Activated effector memory CD4-positive, alpha-beta T cell treated with Interleukin-2 at 50 U/mL for 16 hours (primary cell): ENCODE measurements at places on chromosomes 2 and 18.

DNA sequence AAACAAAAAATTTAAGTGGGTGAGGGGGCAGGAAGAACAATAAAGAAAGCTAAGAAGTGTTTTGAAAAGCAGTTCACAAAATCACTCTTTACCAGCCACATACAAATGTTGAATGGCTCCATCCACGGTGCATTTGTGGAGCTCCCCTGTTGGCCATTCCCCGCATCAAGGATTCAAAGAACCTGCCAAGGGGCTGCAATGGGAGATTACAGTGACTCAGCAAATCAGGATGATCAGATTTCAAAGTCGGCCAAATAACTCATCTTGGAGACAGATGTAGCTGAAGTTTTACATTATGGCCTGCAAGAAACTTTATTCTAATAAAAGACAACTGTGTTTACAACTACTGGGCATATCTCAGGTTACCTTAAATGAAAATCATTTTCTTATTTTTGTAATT is 26.9 kb downstream of the COL4A3 start:
- DNase-seq = no peak

DNA sequence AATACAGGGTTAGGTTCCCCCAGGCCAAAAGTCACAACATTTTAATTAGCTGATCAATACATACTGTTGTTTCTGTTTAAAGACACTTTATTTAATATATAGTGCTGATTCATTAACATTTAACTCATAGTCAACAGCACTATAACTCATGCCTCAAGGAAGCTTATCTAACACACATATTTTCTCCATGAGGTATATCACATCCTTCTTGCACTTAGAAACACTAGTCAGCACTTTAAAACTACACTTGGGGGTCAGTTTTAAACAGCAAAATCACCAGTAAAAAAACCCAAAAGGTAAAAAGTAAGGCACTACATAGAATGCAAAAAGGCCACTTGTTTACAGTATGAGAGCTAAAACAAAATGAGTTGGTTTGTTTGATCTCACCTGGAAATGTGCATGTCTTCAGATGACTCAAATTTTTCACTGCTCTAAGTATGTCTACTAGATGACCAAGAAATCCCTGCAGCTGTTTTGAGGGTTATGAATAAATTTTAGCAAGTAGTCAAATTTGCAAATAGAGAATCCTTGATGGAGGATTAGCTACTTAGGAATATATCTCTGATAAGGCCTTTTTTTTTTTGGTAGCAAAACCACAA is 54.1 kb upstream of the EPB41L5 start:
- no peak for DNase-seq

DNA sequence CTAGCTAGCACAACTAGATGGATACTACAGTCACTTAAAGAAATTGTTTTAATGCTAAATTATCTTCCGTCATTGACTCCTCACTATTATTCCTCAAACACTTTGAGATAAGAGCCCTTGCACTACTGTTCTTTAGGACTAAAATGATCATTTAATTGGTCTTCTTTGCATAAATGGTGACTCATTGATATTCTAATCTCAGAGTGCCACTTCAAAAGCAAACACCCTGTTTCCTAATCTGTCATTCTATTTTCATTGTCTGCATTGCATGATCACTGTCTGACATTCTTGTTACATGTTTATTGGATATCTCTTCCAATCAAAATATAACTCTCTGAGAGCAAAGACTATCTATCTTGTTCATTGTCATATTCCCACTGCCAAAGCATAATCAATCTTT is 313.9 kb downstream of the EXOC6B start:
- no peak for DNase-seq

GRCh38 chr2:84904717-84905174 is 710 bp upstream of the TMSB10 start:
- DNase-seq = no peak

DNA sequence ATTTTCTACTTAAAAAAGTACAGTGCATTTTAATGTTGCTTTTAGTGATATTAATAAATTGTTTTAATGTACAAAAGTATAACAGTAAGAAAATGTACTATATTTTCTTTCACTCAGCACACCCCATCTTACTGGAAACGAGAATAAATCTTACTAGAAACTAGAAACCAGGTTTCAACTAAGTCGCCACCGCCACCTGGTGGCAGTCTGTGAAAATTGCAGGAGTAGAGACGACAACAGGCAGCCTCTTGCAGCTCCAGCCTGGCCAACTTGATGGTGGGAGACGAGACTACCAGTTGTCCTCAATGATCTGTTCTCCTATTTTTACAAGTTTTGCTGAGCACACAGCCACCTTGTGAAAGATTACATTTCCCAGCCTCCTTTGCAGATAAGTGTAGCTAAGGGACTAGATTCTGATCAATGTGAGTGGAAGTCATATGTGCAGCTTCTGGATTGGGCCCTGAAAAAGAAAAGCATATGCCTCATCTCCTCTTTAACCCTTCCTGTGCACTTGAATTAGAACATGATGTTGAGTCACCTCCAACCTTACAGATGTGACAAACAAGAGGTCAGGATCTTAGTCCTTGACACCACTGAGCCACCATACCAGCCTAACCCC is 8.7 kb downstream of the OTOF start:
- DNase-seq = no peak

DNA sequence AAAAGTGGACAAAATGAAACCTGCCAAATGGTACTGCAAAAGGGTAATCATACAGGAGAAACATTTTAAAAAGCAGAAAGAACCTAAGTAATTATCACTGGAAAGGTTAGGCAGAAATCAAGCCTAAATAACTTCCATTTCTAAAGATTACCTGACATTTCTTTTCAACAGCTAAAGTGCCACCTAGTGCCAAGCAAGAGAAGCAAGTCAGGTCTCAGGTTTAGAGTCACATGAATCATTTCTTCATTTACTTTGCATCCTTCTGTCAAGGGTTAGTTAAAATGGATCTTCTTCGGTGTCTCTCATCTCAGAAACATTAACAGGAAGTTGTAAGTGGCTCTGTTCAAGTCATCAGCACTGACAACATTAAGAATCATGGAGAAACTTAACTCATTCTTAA is 90.3 kb downstream of the AKAIN1 start:
- DNase-seq = no peak

DNA sequence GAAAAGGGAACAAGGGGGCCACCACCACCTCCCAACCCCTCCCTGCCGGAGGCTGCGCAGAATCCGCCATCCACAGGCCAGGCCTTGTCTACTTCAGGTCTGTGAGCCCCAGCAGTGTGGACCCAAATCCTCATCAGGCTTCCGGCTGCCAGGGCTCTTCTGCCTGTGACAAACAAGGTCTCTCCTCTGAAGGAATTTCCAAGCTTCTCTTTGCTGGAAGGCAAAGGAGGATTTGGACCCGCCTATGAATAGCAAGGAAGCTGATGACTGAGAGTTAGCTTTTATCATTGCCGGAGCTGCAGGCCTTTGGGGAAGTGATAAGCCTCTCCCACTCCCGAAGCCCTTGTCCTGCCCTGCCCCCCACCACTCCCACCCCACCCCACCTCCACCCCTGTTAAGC is 93.7 kb upstream of the SH3BP4 start:
- DNase-seq = no peak

DNA sequence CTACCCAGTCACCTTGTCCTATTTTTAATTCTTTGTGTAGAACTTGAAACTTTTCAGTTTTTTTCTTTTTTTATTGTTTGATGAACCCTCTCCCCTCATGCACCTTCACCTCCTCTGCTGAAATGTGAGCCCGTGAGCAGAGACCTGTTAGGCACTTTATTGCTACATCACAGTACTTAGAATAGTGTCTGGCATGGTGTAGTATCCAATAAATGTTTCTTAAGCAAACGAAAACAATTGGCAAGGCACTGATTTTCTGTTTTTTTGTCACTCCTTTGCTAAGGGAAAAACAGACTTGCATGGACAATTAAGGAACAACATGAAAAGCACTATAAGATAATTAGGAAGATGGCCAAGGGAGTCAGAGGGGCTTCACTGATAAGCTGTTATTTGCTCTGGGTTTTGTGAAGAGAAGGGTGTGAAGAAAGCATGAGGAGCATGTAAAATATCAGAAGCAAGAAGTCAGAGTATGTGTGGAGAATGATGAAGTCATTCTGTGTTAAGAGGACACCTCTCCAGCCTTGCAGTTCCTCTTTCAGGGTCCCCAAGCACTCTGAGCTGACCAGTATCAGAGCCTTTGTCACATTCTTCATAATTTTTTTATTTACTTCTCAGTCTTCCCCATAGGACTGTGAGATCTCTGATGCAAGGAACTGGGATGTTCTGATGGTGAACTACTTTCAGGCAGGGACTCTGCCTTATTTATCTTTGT is 99.7 kb upstream of the CAVIN2 start:
- no peak for DNase-seq

DNA sequence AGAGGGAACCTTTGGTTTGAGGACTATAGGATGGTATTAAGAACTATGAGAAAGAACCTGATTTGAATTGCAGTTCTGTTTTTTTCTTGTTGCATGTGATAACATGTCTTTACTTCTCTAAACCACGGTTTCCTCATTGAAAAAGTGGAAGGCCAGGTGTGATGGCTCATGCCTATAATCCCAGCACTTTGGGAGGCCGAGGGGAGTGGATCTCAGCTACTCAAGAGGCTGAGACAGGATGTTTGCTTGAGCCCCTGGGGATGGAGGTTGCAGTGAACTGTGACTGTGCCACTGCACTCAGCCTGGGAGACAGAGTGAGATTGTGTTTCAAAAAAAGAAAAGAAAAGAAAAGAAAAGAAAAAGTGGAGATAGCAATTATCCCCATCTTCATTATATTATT is 32.3 kb downstream of the SCN9A start:
- no peak for DNase-seq

DNA sequence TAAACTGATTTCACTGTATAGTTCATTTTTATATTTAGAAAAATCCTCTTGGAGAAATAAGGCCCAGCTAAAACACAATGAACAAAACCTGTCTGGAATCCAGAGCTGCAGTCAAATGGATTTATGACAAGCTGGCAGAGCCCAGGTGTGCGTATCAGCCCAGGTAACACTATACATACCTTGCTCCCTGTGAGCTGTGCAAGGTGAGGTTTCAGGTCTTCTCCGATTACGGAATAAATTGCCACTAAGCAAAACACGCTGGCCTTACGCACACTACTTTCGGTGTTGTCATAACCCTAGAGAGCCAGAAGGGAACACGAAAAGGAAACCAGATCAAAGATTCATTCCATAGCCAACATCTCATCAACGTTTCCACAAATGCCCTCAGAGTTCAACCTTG is 61.9 kb upstream of the TFCP2L1 start:
- no peak for DNase-seq

- no peak for DNase-seq
Observed at GRCh38 chr2:64023485-64024258, 4.4 kb upstream of the VPS54 start.

GRCh38 chr2:48545244-48545643 is 15.3 kb downstream of the STON1 start:
- no peak for DNase-seq

DNA sequence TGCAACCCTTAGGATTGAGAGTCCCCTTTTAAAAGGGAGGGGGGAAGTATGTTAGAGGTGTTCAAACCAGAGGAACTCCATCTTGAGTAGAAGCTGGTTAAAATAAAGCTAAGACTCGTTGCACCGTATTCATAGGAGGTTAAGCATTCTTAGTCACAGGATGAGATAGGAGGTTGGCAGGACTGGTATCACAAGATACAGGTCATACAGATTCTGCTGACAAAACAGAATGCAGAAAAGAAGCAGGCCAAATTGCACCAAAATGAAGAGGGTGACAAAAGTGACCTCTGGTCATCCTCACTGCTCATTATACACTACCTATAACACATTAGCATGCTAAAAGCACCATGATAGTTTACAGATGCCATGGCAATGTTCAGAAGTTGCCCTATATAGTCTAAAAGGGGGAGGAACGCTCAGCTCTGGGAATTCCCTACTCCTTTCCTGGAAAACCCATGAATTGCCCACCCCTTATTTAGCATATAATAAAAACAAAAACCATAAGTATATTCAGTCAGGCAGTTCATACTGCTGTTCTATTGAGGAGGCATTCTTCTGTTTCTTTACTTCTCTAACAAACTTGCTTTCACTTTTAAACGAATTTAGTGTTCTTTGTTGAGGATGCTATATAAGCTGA is 192.2 kb upstream of the NDUFV2 start:
- no peak for DNase-seq

GRCh38 chr2:29535188-29535587 is 386.2 kb downstream of the ALK start:
- DNase-seq = no peak

- DNase-seq = no peak
Observed at GRCh38 chr2:60779426-60779825, 23.4 kb downstream of the PAPOLG start.

DNA sequence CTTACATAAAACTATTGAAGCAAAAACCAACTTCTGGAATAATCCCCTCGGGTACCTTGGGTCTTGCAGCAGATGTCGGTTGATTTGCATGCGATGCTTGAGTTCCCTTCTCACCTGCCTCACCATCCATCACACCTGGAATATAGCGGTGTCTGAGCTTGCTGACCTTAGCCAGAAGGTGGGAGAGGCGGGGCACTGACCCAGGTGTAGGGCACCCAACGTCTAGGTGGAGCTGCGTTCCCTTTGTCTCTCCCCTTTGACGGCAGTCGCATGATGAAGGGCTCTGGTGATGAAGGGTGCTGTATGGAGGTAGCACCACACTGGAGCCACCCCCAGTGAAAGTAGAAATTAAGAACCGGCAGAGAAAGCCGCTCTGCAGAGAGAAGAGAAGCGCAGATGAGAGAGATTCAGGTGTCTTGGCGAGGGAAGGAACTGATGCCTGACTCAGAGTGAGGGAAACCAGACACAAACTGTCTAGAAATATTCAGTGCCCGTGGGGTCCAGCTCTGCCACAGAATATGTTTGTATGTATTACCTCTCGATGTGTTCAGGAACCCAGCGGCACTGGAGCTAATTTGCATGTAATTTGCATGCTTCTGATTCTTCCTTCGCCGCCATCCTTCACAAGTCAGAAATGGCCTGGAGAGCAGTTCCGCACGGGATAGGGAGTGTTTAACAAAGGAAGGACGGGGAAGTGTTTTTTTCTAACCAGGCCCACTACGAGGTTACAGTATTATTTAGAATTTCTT is 19.4 kb upstream of the MBP start:
- DNase-seq = no peak

- DNase-seq = no peak
Observed at GRCh38 chr2:236857246-236857645, 228.4 kb upstream of the COPS8 start.

DNA sequence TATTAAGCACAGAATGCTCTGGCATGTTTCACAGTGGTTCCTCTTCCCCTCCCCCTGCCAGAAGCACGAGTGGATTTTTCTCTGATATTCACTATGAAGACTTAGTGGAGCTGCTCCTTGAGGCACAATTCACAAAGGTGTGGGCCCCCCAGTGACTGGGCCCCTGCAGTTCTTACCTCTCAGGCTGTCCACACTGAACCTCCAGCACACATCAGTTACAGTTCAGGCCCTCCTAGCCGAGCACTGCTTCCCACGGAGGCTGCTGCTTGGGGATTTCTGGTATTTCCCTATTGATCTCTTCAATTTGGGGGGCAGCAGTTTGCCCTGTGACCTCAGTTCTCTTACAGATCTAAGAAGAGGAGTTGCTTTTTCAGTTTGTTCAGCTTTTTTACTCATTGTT is 236.1 kb downstream of the SH3RF3 start:
- DNase-seq = no peak

GRCh38 chr2:205682971-205683501 is 735 bp downstream of the NRP2 start:
- no peak for DNase-seq
